HAP-1 (cell line): ENCODE measurements at places on chromosomes 2 and 18.

DNA sequence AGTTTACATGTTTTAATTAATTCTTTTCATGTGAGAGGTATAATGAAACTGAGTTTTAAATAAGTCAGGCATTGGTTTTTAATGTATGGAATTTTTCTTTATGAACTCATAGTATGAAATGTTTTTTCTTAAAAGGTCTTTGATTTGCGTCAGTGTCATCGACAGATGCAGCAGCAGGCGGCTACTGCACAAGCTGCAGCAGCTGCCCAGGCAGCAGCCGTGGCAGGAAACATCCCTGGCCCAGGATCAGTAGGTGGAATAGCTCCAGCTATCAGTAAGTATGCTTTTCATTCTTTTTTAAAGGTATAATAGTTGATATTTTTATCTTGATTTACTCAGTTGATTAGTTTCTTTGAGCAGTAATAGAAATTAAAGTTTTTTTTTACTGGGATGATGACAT, 46.5 kb downstream of the SMAD4 start:
- DNase-seq = no peak

DNA sequence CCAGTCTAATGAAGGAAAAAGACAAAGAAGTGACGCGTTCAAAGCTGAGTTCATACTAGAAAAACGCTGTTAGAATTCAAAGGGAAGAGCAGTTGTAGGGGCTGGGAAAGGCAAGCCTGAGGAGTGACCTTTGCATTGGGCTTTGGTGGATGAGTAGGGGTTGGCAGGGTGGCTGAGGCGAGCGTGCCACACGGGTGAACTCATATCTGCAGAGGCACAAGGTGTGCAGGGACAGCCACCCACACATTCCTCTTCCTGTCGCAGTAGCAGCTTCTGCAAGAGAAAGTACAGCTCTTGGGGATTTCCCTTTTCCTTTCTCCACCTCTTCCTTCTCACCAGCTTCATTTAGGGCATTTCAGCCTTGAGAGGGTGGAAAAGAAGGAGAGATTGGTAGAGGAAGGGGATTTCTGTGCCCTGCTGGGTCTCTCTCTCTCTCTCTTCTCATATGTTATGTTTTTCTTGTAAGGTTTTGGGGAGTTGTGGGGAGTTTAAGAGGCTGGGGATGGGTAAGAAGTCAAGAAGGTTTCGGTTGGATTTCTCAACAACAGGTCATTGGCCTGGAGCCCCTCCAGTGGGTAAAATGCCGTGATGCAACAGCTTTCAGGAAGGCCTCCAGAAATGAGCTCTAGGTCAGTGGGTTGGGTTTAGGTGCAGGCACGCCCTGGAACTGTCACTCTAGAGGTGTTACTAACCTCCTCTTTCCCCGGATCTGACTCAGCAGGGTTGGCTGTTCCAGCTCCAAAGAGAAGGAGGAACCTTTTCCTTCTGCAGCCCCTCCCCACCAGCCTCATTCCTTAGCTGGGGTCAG, 40.1 kb downstream of the ODC1 start:
- DNase-seq = no peak

GRCh38 chr2:131828164-131828561, 300.5 kb downstream of the CCDC74A start:
- DNase-seq = no peak

DNA sequence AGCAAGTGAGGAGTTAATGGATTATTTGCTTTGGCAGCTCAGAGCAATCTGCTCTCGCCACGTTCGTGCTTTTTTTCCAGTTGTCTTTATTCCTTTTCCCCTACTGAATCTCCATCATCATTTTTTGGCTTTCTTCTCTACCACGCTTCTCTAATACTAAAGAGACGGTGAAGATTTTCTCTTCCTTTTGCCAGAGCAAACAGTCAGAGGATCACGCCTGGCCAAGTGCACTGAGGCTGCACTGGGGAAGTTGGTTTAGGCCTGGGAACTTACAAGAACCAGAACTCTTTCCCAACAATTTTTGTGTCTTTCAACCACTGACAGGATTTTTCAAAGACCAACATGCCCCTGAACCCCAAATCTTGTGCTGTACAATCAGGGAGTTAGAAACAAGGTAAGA, 172.3 kb downstream of the PID1 start:
- DNase-seq = no peak

DNA sequence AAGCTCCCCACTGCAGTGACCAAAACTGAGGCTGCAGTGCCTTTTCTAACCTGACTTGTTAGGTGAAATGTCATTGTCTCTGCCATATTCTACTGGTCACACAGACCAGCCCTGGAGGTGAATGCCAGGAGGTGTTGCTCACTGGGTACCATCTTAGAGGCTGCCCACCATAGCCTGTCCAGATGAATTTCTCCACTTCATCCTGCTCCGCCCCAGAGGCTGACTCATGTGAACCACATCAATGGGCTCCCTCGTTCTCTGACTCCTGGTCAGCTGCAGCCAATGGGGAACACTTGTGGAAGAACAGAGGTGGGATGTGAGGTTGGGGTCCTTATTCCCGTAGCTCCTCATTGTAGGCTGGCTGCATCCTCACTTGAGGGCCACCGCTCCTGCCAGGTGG, 3.4 kb upstream of the NARS1 start:
- DNase-seq = no peak

DNA sequence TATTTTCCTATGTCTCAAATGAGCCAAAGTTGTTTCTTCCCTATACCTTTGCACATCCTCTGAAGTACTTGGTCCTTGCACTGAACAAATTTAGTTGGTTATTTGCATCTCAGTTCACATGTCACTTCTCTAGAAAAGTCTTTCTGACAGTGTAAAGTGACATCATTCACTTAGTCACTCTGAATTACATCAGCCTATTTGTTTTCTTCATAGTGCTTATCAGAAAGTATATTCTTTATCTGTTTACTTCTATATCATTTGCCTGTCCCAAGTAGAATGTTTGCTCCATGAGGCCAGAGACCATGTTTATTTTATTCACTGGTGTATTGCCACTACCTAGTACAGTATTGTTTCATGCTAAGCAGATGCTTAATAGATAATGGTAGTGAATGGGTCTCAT, 173.7 kb downstream of the HNMT start:
- DNase-seq = no peak

DNA sequence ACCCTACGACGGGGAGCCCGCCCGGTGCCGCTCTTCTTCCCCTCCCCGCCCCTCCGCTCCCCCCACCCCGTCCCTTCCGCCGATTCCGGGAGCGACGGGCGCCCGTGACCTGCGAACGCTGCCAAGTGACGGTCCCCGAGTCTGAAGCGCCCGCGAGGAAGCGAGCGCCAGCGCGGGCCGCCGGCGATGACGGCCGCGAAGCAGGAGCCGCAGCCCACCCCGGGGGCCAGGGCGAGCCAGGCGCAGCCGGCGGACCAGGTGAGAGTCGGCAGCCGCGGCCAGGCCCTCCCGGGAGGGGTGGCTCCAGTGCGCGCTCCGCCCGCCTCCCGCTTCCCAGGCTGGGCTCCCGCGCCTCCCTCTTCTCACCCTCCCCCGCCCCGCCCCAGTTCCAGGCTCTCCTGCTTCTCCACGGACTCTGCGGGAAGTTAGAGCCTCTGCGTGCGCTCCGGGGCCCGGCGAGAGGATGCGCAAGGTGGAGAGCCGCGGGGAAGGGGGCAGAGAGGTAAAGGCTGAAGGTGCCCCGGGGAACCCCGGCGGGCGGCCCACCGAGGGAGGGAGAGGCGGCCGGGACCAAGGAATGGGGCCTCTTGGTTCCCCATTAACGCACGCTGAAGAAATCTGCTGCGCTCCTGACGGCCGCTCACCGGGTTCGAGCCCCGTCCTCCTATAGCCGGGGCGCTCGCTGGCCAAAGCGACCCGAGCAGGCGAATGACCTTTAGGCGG, 719.5 kb downstream of the DPP10 start:
- peak; percentile 53 for DNase-seq

- no peak for DNase-seq
Measured at GRCh38 chr2:41949091-41949882, 98.5 kb upstream of the PKDCC start.

- no peak for DNase-seq
Measured at GRCh38 chr2:222663479-222663878, 7.6 kb upstream of the FARSB start.

- DNase-seq = no peak
Measured at GRCh38 chr2:96142217-96143113, 2.8 kb downstream of the DUSP2 start.

- no peak for DNase-seq
Measured at GRCh38 chr2:33835911-33836310, 236.8 kb upstream of the FAM98A start.
